A549 (cell line): ENCODE measurements at places on chromosomes 7 and 10.

DNA sequence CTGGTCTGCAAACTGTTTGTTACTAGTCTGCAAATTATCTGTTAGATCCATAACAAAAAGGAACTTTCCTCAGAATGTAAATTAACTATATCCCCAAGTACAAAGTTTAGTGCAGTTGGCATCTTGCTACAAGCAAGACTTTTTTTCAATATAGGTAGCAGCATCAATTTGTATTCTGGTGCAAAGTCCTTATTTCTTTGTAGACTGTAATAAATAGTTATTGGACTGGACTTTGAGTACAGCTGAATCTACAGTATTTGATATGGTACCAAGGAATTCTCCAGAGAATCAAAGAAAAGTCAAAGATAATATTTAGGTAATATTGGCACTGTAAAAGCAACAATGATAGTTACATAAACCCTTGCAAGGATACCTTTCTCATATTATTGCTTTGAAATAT, 89.6 kb downstream of the EXOC6 start:
- no peak for DNase-seq

DNA sequence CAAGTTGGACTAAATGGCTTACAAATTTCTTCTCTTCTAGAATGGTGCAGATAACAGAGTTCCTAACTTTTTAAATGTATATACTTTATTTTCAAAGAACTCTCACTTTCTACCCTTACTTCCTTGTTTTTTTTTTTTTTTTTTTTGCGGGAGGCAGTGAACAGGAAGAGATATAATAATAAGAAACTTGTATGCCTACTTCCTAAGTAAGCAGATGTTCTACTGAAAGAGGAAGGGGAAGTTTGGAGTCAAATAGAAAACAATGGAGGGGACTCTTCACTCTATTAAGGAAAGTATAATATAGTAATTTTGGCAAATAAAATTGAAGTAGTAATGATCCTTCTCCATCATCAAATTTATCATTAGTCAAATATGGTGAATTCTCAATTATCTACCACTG, 754.0 kb downstream of the KCNMA1 start:
- no peak for DNase-seq

DNA sequence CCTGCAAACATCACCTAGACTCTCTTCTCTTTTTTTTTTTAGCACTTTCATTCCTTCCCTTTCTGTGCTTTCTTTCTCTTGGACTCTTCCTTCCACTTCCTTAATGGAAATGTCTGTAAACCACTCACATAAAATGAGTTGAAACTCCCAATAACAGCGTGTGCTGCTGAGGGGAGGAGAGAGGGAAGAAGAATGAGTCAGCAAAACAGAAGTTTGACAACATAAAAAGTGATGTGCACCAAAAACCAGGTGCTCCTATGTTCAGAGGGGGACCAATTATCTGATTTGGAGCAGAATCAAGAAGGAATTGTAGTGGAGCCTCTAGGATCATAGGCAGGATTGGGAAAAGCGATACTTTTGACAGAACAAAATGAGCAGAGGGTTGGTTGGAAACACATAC, 712.1 kb upstream of the IGFBP3 start:
- DNase-seq = no peak

DNA sequence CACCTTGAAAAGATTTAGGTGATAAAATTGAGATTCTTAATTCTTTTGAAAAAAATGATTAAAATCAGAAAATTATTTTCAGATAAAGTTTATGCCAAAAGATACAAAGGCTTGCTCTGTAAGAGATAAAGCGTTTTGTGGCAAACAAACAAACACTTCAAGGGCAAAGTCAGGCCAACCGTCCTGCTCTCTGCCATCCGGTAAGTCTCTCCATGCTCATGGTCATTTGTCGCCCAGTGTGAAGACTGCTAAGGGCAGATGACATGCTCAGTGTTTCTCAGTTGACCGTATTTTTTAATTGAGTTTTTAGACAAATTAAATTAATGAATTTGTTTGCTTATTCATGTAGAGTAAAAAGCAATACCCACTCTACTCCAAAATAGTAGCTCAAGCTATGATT, 60.0 kb downstream of the PTPRE start:
- no peak for DNase-seq

GRCh38 chr10:51251110-51251509, 176.8 kb downstream of the PRKG1 start:
- no peak for DNase-seq

DNA sequence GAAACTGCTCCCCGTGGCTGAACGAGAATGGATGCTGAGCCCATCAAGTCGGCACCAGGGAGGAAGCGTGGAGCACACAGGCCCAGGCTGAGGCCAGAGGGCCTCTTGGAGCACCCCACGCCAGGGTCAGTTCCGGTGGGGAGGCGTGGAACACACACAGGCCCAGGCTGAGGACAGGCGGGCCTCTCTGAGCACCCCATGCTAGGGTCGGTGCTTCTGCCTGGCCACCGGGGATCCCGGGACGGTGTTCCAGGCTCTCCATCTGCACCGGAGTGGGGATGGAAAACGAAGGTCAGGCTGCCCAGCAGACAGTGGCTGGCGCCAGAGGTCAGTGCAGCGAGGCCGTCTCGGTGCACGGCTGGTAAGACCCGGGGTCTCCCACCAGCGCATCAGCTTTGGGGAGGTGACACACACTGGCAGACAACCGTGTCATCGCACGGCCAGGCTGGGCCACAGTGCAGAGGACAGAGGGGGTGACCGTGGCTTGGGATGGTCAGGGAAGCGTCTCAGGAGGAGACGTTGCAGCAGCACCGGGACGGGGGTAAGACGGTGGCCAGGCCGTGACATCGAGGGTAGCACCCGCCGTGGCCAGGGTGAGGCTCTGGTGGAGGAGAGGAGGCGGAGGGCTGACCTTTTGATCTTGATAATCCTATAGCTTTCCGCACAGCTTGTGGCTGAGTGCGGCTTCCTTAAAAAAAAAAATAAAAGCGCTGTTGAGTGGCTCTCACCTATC, 203.9 kb downstream of the ELFN1 start:
- DNase-seq = no peak
